Activated B cell treated with CpG ODN at 0.5 μM for 24 hours (primary cell): ENCODE measurements at places on chromosomes 11 and 22. TPM values are rescaled to one million over a fixed set of nuclear protein-coding genes. Genes with fewer than 3 reads are reported as not detected.

Gene TESMIN
- total RNA-seq: 1.8 and 3.0 TPM in 2 replicates

Gene ADSL
- 102 and 109 TPM in 2 replicates for total RNA-seq

- H3K36me3 ChIP-seq: no peaks in the 10 kb centered on the region
These were observed 47.1 kb downstream of the ZNRF3 start for GRCh38 chr22:28930357-28931007.

- peaks cover 5% of the 10 kb centered on the region for H3K27me3 ChIP-seq
- H3K36me3 ChIP-seq: no peaks in the 10 kb centered on the region
- no peak overlapping the region for H3K27ac ChIP-seq
- no peak overlapping the region for H3K4me3 ChIP-seq
- no peaks in the 10 kb centered on the region for H3K4me1 ChIP-seq
These were observed 25.7 kb upstream of the BLID start for GRCh38 chr11:122141725-122142124.

GRCh38 chr11:72144807-72145565, 9.5 kb downstream of the FOLR3 start:
- H3K4me3 ChIP-seq: no peak overlapping the region

DNA sequence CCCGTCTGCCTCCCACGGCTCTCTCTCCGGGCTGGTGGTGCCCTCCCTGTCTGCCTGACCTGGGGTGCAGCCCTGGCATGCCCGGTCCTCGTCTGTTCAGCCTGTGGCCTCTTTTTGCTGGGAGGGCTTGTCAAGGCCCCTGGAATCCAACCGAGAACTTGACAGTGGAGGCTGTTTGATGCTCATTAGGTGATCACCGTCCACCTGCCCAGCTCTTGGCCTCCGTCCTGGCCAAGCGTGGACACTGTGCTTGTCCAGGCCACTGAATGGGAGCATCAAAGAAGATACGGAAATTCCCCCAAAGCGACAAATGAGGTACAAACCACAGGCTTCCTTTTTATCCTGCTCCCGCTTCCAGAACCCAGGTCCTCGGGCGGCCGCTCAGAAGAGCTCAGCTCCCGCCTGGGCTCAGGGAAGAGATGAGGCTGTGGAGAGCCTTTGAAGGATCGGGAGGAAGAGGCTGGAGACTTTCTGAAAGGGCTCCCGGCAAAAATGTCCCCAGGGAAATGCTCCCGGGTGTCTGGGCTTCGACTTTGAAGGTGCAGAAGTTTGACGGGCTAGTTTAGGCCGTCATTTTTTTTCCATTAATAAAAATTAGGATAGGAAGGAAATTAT, 1273.9 kb downstream of the BRD1 start:
- H3K4me3 ChIP-seq: no peak overlapping the region
- H3K36me3 ChIP-seq: no peaks in the 10 kb centered on the region
- no peaks in the 10 kb centered on the region for H3K27me3 ChIP-seq

GRCh38 chr11:112343368-112344039, 82.8 kb upstream of the PLET1 start:
- H3K27ac ChIP-seq: no peak overlapping the region
- H3K27me3 ChIP-seq: no peaks in the 10 kb centered on the region
- H3K36me3 ChIP-seq: peaks cover 2% of the 10 kb centered on the region
- no peak for DNase-seq

DNA sequence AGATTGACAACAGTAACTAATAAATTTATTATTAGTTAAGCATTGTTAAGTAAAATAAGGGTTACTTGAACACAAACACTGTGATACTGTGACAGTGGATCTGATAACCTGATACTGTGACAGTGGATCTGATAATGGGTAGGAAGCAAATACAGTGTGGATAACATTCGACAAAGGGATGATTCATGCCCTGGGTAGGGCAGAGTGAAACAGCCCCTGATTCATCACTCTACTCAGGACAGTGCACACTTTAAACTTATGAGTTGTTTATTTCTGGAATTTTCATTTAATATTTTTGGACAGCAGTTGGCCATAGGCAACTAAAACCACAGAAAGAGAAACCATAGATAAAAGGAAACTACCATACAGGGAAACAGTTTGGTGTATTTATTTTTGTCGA, 60.8 kb upstream of the CTSC start:
- DNase-seq: no peak
- no peak overlapping the region for H3K27ac ChIP-seq
- H3K4me3 ChIP-seq: no peak overlapping the region
- no peaks in the 10 kb centered on the region for H3K36me3 ChIP-seq
- no peaks in the 10 kb centered on the region for H3K4me1 ChIP-seq
- no peaks in the 10 kb centered on the region for H3K27me3 ChIP-seq

- no peak for DNase-seq
- H3K27ac ChIP-seq: no peak overlapping the region
- no peak overlapping the region for H3K4me3 ChIP-seq
These were observed 24.9 kb upstream of the GNB1L start for GRCh38 chr22:19879643-19879991.

GRCh38 chr11:112211536-112211935, 14.7 kb upstream of the PTS start:
- no peak for DNase-seq
- no peaks in the 10 kb centered on the region for H3K36me3 ChIP-seq
- no peak overlapping the region for H3K4me3 ChIP-seq
- no peaks in the 10 kb centered on the region for H3K27me3 ChIP-seq
- peaks cover 7% of the 10 kb centered on the region for H3K4me1 ChIP-seq

GRCh38 chr11:36086366-36086765, 142.5 kb downstream of the LDLRAD3 start:
- no peaks in the 10 kb centered on the region for H3K4me1 ChIP-seq
- H3K27ac ChIP-seq: no peak overlapping the region

DNA sequence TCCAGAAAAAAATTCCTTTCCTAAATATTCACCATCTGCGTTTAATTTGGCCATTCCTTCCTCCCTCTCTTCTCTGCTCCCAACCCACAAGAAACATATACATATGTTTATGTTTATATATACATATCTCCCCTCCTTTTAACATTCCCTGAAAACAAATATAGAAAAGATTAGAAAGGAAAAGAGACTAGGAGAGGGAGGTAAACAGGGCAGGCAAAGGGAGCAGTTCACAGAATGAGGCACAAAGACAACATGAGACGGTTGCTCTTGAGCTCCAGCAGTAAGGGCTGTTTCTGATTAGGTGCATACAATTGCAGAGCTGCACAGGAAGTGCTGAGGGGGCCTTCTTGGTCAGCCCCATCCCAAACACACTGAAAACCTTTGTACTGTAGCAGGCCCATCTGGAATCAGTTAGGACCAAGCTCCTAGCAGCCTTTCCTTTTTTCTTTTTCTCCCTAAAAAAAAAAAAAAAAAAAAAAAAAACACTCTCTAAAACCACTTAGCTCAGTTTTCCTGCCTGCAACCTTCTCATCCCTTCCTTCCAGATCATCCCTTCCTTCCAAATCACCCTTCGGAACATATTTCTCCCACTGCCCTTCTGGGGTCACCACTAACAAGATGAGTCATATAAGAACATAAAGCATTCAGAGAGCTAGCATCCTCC, 57.0 kb downstream of the RBFOX2 start:
- H3K36me3 ChIP-seq: no peaks in the 10 kb centered on the region
- no peak overlapping the region for H3K27ac ChIP-seq
- H3K4me1 ChIP-seq: no peaks in the 10 kb centered on the region
- H3K4me3 ChIP-seq: no peak overlapping the region
